ENCODE measurements at places on chromosomes 16 and 17.

GRCh38 chr16:10982465-10983150 lies 38.2 kb downstream of the CLEC16A start:
- DNase-seq, result no peak

DNA sequence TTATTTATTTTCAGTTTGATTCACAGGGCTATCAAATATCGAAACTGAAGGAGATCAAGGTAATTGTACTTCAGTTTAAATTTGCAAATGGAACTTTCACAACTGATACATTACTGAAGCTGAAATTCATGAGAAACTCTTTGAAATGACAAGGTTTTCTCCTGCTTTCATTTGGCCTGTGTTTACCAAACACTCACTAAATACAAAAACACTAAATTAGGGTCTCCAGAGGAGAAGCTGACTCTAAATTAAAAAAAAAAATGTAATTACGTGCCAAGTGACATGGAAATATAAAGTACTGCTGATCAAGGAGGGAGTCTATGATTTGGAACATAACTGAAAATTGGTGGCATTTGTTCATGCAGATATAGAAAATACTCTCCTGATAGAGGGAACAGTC lies 205.8 kb downstream of the CDH11 start:
- DNase-seq, result no peak

- no peak for DNase-seq
Observed at GRCh38 chr16:86002178-86002900, 103.4 kb downstream of the IRF8 start.

DNA sequence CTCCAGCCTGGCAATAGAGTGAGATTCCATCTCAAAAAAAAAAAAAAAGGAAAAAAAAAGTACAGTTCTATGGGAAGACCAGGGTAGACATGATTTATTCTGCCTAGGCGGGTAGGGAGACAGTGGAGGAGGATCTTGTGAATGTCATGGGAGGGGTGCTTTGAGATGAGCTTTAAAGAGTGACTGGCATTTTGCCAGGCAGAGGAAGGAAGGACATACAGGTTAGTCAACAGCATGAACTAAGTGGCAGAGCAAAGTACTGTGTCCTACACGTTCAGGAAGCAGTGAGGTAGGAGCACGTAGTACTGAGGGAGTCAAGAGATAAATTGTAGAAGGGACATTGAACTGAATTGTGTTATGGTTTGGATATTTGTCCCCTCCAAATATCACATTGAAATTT lies 451.5 kb downstream of the TOX3 start:
- no peak for DNase-seq

DNA sequence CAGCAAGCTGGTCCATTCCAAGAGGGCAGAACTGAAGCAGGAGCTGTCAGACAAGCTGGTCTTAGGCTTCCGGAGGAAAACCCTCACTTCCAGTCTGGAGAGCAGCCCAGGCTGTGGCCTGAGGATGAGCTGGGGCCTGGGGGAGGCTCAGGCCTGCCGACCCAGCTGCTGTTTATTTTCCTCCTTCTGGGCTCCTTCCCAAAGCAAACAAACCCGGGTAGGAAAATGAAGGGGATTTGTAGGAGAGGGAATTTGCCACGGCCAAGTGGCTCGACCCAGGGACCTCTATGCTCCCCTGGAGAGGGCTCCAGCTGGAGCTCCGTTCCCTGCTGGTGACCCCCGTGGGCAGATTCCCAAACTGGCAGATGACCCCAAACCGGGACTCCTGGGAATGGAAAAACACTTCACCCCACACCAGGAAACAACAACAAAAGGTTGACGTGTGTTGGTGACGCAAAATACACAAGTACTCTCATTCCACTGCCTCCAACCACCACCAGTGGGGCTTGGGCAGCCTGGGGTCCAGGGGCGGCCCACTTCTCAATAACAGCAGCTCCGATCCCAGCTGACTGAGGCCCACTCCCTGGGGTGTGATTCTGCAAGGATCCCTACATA lies 8.8 kb downstream of the JUP start:
- no peak for DNase-seq

- DNase-seq, result no peak
Observed at GRCh38 chr17:13302983-13303382, 285.2 kb upstream of the ELAC2 start.

- DNase-seq, result no peak
Observed at GRCh38 chr17:4941319-4941610, 1.2 kb downstream of the RNF167 start.

DNA sequence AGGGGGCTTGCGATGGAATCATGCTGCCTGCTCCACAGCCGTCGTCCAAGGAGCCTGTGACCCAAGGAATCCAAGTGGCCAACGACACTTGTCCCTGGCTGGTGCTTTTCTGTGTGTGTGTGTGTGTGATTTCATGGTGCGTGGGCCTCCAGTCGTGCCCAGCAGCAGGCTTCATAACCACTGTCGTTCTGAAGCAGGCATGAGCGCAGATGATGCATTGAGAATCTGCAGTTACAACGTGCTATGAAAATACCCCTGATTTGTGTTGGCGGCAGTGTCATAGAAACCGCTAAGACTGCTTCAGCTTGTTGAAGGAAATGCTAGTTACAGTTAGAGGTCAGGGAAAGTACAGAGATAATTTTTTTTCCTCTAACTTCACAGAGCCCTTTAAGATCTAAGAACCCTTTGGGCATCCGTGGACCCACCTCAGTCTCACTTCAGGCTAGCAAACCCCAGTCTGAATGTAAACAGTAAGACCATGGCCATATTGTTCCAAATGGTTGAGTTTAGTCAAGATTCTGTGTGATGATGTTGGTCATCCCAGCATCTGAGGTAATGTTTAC lies 15.6 kb downstream of the C16orf90 start:
- DNase-seq, result no peak

DNA sequence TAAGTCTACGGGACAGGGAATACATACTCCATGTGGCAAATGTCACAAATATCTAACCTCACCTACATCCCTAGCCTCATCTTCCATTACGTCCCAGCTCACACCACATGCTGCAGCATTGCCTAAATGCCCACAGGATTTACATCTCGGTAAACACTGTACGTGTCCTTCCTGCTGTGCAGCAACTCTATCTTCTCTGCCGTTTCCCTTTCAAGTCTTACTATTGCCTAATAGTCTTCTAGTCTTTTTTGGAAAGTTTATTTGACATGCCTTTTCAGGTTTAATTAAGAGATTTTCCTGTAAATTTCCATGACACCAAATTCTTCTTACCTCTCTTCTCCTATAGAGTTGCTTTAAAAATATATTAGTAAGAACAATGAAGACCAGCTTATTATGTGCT lies 120.5 kb downstream of the HS3ST4 start:
- DNase-seq, result no peak

GRCh38 chr16:82506692-82507670 lies 119.8 kb upstream of the CDH13 start:
- DNase-seq, result no peak

GRCh38 chr16:30112197-30113030 lies 923 bp downstream of the GDPD3 start:
- DNase-seq, result no peak

GRCh38 chr16:52383640-52384292 lies 163.2 kb downstream of the TOX3 start:
- no peak for DNase-seq

DNA sequence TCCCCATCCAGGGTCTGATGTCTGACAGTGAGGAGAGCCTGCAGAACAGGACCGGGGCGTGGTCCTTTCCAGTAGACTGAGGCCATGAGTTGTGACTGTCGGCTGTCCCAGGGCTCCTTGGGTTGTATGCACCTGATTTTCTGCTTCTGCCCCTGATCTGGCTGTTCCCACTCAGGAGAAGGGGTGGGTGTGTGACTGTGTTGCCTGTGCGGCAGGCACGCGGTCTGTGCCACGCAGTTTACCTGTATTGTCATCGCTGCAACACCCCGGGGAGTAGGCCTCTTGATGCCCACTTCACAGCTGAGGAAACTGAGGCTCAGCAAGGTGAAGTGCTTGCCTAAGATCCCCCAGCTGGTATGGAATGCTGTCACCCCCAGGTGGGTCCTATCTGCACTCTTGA lies 1.4 kb downstream of the CRISPLD2 start:
- DNase-seq, result no peak

- no peak for DNase-seq
Observed at GRCh38 chr16:22272870-22273650, 24.1 kb upstream of the POLR3E start.

DNA sequence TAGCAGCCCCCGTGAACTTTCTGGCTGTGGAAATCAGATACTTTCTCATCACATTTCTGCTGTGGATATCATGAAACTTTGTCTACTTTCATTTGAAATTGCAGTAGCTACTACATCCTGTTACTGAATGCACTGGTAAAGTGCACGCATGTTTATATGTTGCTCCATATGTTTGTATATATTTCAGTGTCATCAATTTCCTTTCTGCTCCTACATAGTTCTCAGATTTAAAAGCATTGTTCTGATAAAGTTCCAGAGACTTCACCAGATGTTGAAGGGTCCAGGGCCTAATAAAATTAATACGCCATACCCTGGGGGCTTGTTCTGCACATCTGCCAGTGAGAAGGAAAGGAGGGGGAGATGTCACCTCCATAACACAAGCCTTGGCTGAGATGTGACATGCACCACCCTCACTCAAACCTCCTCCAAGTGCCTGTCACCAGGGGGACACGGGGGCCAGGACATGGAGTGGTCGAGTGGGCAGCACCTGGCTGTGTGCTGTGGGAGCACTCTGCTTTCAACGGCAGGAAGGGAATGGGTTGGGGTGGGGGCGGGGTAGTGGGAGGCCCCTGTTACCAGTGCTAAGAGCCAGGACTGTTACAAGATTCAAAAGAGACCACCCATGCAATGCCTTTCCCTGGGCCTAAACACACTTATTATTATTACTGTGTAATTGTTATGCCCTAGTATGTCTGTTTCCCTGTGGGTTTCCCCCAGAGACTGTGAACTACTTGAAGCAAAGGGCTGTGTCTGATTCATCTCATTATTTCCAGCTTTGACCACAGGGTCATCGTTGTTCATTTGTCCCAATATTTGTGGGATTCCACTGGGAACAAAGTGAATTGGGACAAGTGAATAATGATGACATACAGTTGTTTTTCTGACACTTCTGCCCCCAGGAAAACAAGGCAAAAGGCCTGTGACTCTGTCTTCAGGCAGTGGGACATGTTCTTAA lies 193.4 kb downstream of the FOXL1 start:
- no peak for DNase-seq

- no peak for DNase-seq
Observed at GRCh38 chr17:18227635-18228034, 2.2 kb downstream of the LLGL1 start.

GRCh38 chr16:87166934-87167333 lies 150.3 kb downstream of the C16orf95 start:
- no peak for DNase-seq

DNA sequence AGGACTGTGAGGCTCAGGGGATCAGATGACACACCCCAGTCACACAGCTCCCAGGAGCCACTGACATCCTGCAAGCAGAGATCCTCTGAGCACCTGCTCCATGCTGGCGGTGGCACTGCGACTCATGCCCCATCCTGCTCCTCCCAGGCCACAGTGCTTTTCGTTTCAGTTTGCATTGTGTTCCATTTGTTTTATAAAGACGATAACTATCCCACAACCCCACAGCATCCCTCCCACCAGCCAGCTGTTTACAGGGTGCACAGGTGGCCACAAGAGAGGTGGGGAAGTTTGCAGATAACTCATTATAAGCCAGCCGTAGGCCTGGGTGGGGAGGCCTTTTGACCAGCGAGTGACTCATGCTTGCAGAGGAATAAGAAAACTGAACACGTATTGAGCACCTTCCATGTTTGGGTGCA lies 28.2 kb downstream of the BCO1 start:
- no peak for DNase-seq

- no peak for DNase-seq
Observed at GRCh38 chr17:65434251-65434650, 127.2 kb downstream of the AXIN2 start.

DNA sequence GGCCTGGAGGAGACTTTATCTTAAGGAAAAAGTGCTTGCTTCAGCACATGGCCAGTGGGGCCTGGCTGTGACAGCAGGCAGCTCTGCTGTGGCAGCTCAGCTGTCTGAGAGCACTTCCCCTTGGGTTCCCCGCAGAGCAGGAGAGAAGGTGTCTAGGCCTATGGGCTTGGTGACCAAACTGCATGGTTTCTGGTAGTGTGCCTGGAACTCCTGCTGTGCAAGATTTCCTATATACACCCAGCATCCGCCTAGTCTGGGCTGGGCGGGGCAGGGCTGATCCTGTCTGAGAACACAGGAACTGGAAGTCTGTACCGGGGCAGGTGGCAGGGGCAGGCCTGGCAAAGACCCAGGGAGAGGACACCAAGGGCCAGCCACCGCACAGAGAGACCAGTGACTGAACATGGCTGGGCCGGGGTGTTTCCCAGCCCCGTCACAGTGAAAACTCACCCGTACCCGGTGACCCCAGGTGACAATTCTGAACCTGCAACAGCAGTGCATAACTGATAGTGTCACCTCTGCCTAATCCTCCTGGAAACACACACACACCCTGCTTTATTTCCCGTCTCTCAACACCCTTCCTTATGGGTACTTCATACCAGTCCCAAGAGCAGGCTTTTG lies 39.3 kb downstream of the CHD9 start:
- peak; percentile 39 for DNase-seq

- DNase-seq, result no peak
Observed at GRCh38 chr17:29594519-29595090, 1.7 kb downstream of the ANKRD13B start.

DNA sequence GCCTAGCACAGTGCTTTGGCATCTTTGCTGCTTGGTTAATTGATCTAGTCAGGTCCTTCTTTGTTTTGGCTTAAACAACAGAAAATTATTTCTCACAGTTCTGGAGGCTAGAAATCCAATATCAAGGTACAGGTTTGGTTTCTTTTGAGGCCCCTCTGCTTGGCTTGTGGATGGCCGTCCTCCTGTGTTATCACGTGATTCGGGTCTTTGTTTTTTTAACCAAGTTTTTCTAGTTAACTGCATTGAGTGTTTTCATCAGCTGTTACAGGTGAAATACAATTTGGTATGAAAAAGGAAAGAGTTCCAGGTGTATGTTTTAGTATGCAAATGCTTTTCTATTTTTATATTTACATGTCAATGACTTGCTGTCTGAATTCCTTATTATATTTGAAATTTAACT lies 2.8 kb downstream of the NLK start:
- no peak for DNase-seq

GRCh38 chr16:88424587-88425235 lies 28.4 kb upstream of the ZFPM1 start:
- DNase-seq, result no peak

DNA sequence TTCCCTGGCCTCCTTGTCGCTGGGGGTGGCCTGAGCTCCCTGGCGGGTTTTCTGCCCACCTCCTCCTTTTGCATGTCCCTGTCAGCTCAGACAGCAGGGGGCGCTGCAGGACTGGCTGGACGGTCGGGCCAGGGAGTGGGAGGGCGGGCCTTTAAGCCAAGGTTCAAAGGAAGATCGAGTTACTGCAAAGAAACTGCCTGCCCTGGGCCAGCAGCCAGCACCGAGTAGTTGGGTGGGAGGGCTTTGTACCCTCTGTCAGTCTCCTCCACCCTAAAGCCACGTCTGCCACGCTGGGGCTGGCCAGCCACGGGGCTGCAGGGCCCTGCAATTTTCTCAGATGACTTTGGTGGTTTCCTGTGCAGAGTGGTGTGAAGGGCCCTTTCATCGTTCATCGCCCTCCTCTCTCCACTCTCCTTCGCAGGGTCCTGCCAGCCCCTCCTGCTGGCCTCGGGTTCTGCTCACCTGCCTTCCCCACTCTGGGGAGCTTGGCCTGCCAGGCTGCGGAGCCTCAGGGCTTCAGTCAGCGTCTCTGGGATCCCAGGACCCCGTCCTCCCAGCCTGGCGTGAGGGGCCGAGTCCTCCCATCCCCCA lies 12.3 kb downstream of the GPR142 start:
- no peak for DNase-seq

- DNase-seq, result no peak
Observed at GRCh38 chr17:58702045-58702476, 9.7 kb downstream of the RAD51C start.

All from C1 segment of cervical spinal cord (tissue), 14 donors.